Smooth muscle cell of bladder (primary cell): ENCODE measurements at places on chromosomes 11 and 22. TPM values are rescaled to one million over a fixed set of nuclear protein-coding genes. Genes with fewer than 3 reads are reported as not detected.

Gene MDK
- total RNA-seq: 18.9 and 33.1 TPM in 2 replicates

Gene USH1C
- total RNA-seq: not detected in 2 replicates

Gene ENTHD1
- total RNA-seq: not detected in 2 replicates

Gene OR52A1
- total RNA-seq: not detected in 2 replicates

Gene FGF3
- total RNA-seq: not detected in 2 replicates

Gene SLC15A3
- 13.8 and 15.8 TPM in 2 replicates for total RNA-seq

Gene NCF4
- total RNA-seq: not detected in 2 replicates

Gene ATL3
- 120 and 130 TPM in 2 replicates for total RNA-seq

Gene SYT7
- 0.74 and 1.4 TPM in 2 replicates for total RNA-seq

Gene DENND5A
- 204 and 238 TPM in 2 replicates for total RNA-seq

Gene DEPDC7
- 5.3 and 7.4 TPM in 2 replicates for total RNA-seq

Gene OSBP2
- 0.83 and 1.00 TPM in 2 replicates for total RNA-seq
